HS-5 (cell line): ENCODE measurements at places on chromosomes 12 and 14.

- no peak for DNase-seq
These were observed 1.2 kb downstream of the ALDH1L2 start for GRCh38 chr12:105083031-105083430.

GRCh38 chr14:87312894-87313205 is 680.1 kb downstream of the GALC start:
- DNase-seq, result no peak

- DNase-seq, result no peak
These were observed 37.4 kb upstream of the MEG3 start for GRCh38 chr14:100788517-100788916.

- no peak for DNase-seq
These were observed 67.6 kb upstream of the AP4S1 start for GRCh38 chr14:30957813-30958370.

GRCh38 chr14:100370003-100370402 is 46.9 kb downstream of the SLC25A47 start:
- DNase-seq, result no peak
